ENCODE measurements at places on chromosomes 4 and X. TPM values are rescaled to one million over a fixed set of nuclear protein-coding genes. Genes with fewer than 3 reads are reported as not detected.

GRCh38 chr4:69467797-69468196 lies 27.9 kb downstream of the UGT2B4 start:
- DNase-seq: no peak

GRCh38 chrX:33178690-33179089 lies 32.7 kb downstream of the DMD start:
- no peak for DNase-seq

DNA sequence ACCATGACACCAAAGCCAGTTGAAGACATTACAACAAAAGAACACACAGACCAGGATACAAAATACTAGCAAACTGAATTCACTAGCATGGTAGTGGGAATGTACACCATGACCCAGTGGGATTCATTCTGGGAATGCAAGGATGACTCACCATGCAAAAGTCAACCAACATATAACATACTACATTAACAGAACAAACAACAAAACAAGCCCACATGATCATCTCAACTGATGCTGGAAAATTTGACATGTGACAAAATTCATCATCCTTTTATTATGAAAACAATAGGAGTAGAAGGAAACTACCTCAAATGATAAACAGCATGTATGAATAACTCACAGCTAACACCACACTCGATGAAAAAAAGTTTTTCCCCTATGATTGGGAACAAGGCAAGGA lies 190.2 kb downstream of the DCLK2 start:
- DNase-seq: no peak

DNA sequence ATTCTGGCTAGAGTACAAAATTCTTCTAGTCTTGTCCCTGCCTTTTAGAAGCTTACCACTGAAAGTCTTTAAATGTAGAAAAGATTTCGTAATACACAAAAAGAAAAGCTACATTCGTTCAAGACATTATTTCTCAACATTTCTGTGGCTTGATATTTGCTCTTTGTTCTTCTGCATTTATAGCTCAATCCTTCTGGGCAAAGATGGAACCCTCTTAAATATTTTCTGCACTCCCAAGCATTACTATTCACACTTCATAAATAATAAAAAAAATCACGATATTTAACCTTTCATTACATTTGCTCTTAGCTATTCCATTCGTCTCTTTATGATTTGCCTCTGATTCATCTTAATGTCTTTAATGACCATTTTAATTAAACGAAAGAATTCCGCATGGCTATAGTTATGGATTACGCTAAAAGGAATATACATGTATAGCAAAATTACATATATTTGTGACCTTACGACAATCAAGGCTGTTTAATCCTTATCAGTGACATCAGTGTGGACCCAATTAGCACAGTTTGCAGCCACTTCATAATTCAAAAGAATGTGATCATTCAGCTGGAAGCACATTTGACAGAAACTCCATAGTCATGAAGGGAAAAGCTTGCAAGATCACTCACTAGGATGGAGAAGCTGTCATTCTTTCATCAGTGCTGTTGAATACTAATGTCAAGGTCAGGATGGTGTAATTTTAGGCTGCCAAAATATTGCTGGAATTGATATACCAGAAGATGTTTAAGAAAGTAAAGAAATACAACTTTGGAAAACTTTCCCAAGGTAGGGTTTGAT lies 1075.0 kb upstream of the TENM3 start:
- no peak for DNase-seq

- DNase-seq: no peak
These were observed 825.6 kb downstream of the STPG2 start for GRCh38 chr4:97317671-97318070.

DNA sequence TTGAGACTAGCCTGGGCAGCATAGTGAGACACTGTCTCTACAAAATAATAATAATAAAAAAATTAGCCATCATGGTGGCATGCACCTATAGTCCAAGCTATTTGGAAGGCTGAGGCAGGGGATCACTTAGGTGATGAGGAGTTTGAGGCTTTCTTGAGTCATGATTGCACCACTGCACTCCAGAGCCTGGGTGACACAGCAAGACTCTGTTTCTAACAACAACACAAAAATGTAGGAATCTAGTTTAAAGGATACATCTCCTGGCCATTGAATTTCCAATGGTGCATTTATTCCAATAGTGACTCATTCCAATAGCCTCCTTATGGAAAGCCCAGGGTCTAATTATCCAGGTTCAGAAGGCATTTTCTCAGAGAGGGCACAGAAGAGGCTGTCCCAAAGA lies 21.9 kb upstream of the HERC6 start:
- no peak for DNase-seq

DNA sequence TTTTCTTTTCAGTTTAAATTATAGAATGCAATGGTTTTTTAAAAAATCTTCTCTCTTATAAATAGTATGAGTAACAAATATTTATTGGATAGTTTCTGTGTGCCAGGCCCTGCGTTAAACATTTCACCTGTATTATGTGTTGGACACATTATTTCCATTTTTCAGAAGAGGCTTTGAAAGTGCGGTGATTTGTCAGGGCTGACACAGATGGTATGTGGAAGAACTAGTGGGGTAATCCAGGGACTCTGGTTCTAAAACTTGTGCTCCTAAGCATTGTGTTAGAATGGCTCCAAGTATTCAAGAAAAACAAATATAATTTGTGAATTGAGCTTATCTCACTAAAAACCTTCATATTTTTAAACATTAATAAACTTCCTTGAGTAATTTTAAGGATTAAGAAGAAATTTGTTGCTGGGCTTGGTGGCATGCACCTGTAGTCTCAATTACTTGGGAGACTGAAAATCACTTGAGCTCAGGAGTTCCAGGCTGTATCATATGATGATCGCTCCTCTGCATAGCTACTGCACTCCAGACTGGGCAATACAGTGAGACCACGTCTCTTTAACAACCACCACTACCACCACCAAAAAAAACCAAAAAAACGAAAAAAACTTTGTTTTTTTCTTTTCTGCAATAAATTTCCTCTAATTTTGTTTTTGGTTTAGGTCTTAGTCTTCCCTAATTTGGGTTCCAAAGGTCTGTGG lies 40.0 kb downstream of the RAPGEF2 start:
- no peak for DNase-seq

- DNase-seq: no peak
These were observed 83.8 kb downstream of the FHDC1 start for GRCh38 chr4:153019906-153020305.

Gene UGT2A1
- not detected for total RNA-seq

Gene OPRPN
- not detected for total RNA-seq

Gene CXCL11
- total RNA-seq: not detected
